IMR-90 (cell line): ENCODE measurements at places on chromosomes 3 and 15. TPM values are rescaled to one million over a fixed set of nuclear protein-coding genes. Genes with fewer than 3 reads are reported as not detected.

- no peak overlapping the region for H3K27ac ChIP-seq
- no peaks in the 10 kb centered on the region for H3K36me3 ChIP-seq
- H3K4me3 ChIP-seq: no peak overlapping the region
- H3K4me1 ChIP-seq: peaks cover 3% of the 10 kb centered on the region; the same call in 1 of the 2 replicates
- no peaks in the 10 kb centered on the region for H3K27me3 ChIP-seq
- peak; percentile 56 for DNase-seq
These were observed 469.6 kb upstream of the DPPA4 start for GRCh38 chr3:109806929-109807328.

IMPG2 gene
- 0.18 and 0.28 TPM in 2 replicates for total RNA-seq

TTLL3 gene
- 5.8 and 6.8 TPM in 2 replicates for total RNA-seq

DNA sequence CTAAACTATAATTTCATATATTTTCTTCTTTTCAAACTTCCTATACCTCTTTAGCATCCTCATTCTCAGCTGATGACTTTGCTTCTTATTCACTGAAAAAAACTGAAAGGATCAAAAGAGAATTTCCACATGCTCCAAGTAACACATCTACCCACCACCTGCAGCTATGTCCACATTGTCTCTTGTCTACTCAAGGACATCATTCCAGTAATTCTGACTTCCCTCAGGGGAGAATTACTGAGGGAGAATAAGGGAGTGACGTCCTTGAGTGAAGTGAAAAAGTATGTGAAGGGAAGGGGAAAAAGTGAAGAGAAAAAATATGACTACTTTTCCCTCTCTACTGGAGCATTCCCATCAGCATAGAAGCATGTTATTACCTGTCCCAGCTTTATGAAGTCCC lies 32.6 kb downstream of the ETFA start:
- DNase-seq: no peak
- H3K36me3 ChIP-seq: peaks cover 14% of the 10 kb centered on the region
- no peak overlapping the region for H3K4me3 ChIP-seq
- no peak overlapping the region for H3K27ac ChIP-seq

ANKRD34C gene
- not detected in 2 replicates for total RNA-seq

MEGF11 gene
- total RNA-seq: not detected in 2 replicates

DNA sequence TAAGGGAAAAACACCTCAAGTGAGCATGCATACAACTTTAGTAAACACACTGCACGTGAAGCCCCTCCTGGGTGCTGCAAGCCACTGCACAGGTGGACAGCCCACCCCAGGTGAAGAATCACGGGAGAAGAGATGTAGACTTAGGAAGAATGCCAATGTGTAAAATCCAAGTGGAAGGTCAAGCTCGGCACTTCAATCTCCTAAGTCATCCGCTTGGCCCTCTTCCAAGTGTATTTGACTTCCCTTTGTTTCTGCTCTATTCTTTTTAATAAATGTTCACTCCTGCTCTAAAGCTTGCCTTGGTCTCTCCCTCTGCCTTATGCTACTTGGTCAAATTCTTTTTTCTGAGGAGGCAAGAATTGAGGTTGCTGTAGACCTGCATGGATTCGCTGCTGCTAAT lies 316.6 kb downstream of the EDEM1 start:
- no peaks in the 10 kb centered on the region for H3K27me3 ChIP-seq
- no peak overlapping the region for H3K27ac ChIP-seq
- H3K4me1 ChIP-seq: no peaks in the 10 kb centered on the region
- no peaks in the 10 kb centered on the region for H3K36me3 ChIP-seq

DNA sequence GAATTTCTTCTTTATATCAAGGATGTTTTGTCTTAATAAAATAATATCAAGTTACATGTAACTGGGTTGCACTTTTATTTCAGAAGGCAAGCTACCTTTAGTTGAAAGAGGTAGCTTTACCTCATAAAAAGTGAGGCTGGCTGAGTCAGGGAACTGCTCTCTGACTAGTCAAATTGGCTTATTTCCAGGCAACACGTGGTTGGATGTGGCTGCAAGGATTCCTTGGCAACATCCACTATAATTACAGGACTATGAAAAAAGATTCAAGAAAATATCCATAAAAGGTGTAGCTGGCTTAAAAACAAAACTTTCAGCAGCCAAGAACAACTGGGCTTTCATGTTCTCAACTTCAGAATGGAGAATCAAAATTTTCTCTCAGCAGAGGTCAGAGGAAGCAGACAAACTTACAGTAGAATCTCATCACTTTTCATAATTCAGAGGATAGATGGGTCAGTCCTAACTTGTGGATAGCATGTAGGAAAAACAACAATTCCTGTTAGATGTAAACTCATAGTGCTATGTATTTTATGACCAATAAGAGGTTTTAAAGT lies 779.1 kb downstream of the MECOM start:
- H3K27me3 ChIP-seq: no peaks in the 10 kb centered on the region
- H3K27ac ChIP-seq: no peak overlapping the region
- H3K4me3 ChIP-seq: no peak overlapping the region
- no peaks in the 10 kb centered on the region; the same call in 1 of the 2 replicates for H3K4me1 ChIP-seq

- no peaks in the 10 kb centered on the region for H3K4me1 ChIP-seq
- no peaks in the 10 kb centered on the region for H3K27me3 ChIP-seq
- H3K4me3 ChIP-seq: no peak overlapping the region
These were observed 40.7 kb downstream of the GASK1A start for GRCh38 chr3:43019826-43020225.

- H3K27ac ChIP-seq: no peak overlapping the region
- no peak for DNase-seq
- H3K36me3 ChIP-seq: no peaks in the 10 kb centered on the region
- no peaks in the 10 kb centered on the region for H3K4me1 ChIP-seq
These were observed 73.2 kb downstream of the ST8SIA2 start for GRCh38 chr15:92466834-92467233.

NPAP1 gene
- total RNA-seq: not detected in 2 replicates

GRCh38 chr3:100207886-100208285 lies 52.9 kb upstream of the TBC1D23 start:
- peaks cover 16% of the 10 kb centered on the region for H3K4me1 ChIP-seq
- H3K27me3 ChIP-seq: no peaks in the 10 kb centered on the region; the same call in 1 of the 2 replicates
- no peaks in the 10 kb centered on the region for H3K36me3 ChIP-seq
- H3K27ac ChIP-seq: no peak overlapping the region
- H3K4me3 ChIP-seq: no peak overlapping the region
- DNase-seq: no peak

TRAT1 gene
- not detected in 2 replicates for total RNA-seq

ALPK3 gene
- under 0.01 TPM in 2 replicates for total RNA-seq

ROPN1B gene
- not detected in 2 replicates for total RNA-seq

DNA sequence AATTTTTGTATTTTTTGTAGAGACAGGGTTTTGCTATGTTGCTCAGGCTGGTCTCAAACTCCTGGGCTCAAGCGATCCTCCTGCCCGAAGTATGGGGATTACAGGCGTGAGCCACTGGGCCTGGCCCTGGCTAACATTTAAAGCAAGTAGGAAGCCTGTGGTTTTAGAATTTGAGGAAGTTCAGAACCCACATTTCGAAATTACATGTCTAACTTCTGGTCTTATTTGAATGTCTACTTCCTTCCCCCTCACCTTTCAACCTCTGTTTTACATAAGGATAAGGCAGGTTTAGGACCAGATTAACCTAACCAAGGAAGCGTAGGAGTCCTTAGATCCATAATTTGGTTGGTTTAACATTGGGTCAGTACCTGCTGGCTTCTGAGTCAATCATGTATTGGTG lies 120.5 kb upstream of the PROK2 start:
- no peaks in the 10 kb centered on the region for H3K36me3 ChIP-seq
- no peak overlapping the region for H3K27ac ChIP-seq
- peaks cover 15% of the 10 kb centered on the region for H3K27me3 ChIP-seq
- H3K4me1 ChIP-seq: no peaks in the 10 kb centered on the region
- H3K4me3 ChIP-seq: no peak overlapping the region

DNA sequence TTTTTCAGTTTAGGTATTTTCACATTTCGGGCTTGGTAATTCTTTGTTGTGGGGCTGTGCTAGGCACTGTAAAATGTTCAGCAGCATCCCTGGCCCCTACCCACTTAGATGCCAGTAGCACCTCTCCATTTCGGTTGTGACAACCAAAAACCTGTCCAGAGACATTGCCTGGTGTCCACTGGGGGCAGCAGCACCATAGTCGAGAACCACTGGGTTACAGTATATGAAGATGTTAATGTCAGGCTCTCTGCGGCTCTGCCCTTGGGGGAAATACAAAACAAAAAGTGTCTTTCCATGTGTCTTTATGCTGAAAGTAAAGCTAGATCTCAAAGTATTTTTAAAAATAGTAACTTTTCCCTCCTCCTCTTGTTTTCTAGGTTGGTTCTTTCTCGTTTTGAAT lies 177.2 kb downstream of the ITPR1 start:
- H3K4me3 ChIP-seq: no peak overlapping the region
- peaks cover 7% of the 10 kb centered on the region for H3K36me3 ChIP-seq
- H3K27me3 ChIP-seq: no peaks in the 10 kb centered on the region

- H3K27me3 ChIP-seq: no peaks in the 10 kb centered on the region
- peaks cover 1% of the 10 kb centered on the region; the same call in 1 of the 2 replicates for H3K4me1 ChIP-seq
- H3K4me3 ChIP-seq: no peak overlapping the region
- no peak overlapping the region for H3K27ac ChIP-seq
- peak; percentile 52 for DNase-seq
These were observed 3.5 kb downstream of the PDE12 start for GRCh38 chr3:57559526-57559925.

DNA sequence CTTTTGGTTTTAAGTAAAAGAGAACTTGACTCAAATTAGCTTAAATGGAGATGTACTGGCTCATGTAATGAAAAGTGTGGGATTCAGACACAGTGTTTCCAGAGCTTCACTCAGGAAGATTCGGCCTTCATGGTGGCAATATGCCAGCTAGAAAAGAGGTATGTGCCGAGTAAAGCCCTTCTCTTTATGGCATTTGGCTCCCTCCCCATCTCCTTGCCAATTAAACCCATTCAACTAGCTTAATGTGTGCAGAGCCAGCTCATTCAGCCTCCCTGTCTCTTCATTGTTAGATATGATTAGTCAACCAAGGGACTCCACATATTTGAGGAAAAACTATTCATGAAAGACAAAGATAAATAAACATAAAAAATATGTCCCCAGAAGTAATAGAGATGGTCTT lies 15.0 kb upstream of the TRANK1 start:
- H3K36me3 ChIP-seq: no peaks in the 10 kb centered on the region
- H3K4me3 ChIP-seq: no peak overlapping the region
- no peak overlapping the region for H3K27ac ChIP-seq
- no peak for DNase-seq
- H3K27me3 ChIP-seq: no peaks in the 10 kb centered on the region

DNA sequence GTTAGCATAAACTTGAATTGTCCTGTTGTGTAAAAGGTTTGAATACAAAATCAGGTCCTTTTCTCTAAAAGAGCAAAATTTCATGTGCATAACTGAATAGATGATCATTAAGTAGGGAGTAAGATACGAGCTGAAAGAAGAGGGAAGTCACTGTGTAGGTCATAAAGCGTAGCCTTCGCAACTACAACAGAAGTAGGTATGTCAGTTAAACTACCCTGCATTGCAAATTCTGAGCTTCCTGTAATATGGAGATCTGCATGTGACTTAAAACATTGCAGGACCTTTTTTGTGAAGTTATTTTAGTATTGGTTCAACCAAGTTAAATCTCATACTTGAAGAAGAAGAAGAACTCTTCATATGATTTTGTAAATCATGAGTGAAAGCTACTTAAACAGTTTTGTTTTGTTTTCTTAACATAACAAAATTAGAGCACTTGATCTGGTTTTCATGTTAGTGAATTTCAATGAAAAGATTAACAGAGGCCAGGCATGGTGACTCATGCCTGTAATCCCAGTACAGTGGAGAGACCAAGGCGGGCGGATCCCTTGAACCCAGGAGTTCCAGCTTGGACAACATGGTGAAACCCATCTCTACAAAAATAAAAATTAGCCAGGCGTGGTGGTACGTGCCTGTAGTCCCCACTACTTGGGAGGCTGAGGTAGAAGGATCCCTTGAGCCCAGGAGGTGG lies 26.4 kb downstream of the ARMC8 start:
- H3K27ac ChIP-seq: no peak overlapping the region
- H3K4me1 ChIP-seq: no peaks in the 10 kb centered on the region; the same call in 1 of the 2 replicates
- H3K27me3 ChIP-seq: no peaks in the 10 kb centered on the region
- DNase-seq: peak; percentile 7
- peaks cover 2% of the 10 kb centered on the region; the same call in 1 of the 2 replicates for H3K36me3 ChIP-seq
- no peak overlapping the region for H3K4me3 ChIP-seq

CD200R1L gene
- total RNA-seq: not detected in 2 replicates
